ENCODE measurements at places on chromosomes 7 and 10. TPM values are rescaled to one million over a fixed set of nuclear protein-coding genes. Genes with fewer than 3 reads are reported as not detected.

The PLXDC2 gene
- 78.1 TPM for total RNA-seq

The CALCR gene
- total RNA-seq, result not detected

The DUSP5 gene
- 12.4 TPM for total RNA-seq

The INMT gene
- 21.3 TPM for total RNA-seq

The ZNF853 gene
- 8.2 TPM for total RNA-seq

The PRSS1 gene
- total RNA-seq, result 51.3 TPM

The RPEL1 gene
- not detected for total RNA-seq

The IFIT2 gene
- total RNA-seq, result 6.3 TPM

The FOXI2 gene
- total RNA-seq, result 0.59 TPM

The STAM gene
- total RNA-seq, result 17.3 TPM

The SKIDA1 gene
- total RNA-seq, result 2.0 TPM

The MAGI2 gene
- total RNA-seq, result 54.6 TPM

The VENTX gene
- total RNA-seq, result 7.0 TPM

The ADAMTS14 gene
- 6.5 TPM for total RNA-seq

The PRXL2A gene
- 94.5 TPM for total RNA-seq

The WDR91 gene
- total RNA-seq, result 20.7 TPM

The IFIT3 gene
- total RNA-seq, result 24.3 TPM

The BCCIP gene
- 40.0 TPM for total RNA-seq

The GGCT gene
- 12.2 TPM for total RNA-seq

The GPR22 gene
- not detected for total RNA-seq

The AS3MT gene
- 9.6 TPM for total RNA-seq

The GRID2IP gene
- not detected for total RNA-seq

The LIPM gene
- not detected for total RNA-seq

The CALD1 gene
- total RNA-seq, result 399 TPM

The PGAM2 gene
- total RNA-seq, result not detected

The RBM20 gene
- 8.7 TPM for total RNA-seq

The SLC39A12 gene
- total RNA-seq, result not detected

The CAMK2B gene
- 9.9 TPM for total RNA-seq

The SPRN gene
- total RNA-seq, result not detected

The IKZF1 gene
- 20.0 TPM for total RNA-seq

The AKR1C3 gene
- total RNA-seq, result 31.5 TPM

The NXPH1 gene
- not detected for total RNA-seq

The GATA3 gene
- not detected for total RNA-seq

All from tibial nerve (tissue), 4 donors.